AG09319 (cell line): ENCODE measurements at places on chromosomes 12 and 14.

DNA sequence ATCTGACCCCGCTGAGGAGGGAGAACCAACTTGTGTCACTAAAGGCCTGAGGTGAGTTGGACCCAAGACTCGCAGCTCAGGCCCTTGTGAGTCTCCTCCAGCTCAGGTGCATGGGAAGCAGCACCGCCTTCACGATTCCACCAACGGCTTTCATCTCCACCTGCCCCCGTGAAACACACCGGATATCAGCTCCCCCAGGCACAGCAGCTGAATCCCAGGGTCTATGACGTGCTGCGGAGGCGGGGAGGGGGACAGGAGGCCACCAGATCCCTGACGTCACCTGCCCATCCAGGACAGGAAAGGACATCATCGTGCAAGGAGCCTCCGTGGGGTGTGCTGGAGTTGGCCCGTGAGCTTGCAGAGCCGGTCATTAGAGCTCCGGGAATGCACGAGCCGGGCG is 18.5 kb upstream of the SFSWAP start:
- DNase-seq = no peak

DNA sequence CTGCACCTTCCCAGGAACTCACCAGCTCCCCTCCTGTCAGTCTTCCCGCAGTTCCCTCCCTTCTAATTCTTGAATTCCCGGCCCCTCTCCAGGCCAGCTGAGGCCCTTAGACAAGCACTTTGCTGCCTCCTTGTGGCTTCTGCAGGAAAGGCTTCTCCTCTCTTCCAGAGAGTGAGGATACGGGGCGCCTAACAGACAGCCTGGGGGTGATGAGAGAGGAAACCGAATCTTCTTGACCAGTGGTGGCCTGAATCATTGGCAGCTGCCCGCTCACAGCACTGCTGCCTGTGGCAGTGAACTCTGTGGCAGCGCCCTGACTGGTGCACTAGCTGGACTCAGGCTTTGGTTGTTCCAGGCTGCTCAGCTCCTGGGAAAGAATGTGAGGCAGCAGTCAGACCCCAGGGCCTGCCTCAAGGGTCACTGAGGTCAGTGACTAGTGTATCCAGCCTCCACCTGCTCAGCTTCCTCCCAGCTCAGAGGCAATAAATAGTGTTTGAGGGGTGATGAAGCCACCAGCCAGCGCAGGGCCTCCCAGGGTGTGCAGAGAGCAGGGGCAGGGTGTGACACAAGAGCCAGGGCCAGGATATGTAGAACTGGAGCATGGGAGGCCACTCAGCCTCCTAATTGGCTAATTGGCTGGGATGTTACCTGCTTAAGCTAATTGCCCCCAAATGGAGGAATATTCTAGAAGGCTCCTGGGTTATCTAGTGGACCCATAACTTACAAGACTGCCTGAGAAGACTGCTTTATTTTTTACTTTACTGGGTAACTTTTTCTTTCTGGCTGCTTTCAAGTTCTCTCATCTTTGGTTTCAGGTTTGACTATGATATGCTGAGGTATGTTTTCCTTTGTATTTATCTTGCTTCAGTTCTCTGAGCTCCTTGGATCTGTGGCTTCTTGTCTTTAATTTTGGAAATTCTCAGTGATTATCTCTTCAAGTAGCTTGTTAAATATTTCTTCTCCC is 12.9 kb upstream of the MCRS1 start:
- DNase-seq = peak; percentile 27

DNA sequence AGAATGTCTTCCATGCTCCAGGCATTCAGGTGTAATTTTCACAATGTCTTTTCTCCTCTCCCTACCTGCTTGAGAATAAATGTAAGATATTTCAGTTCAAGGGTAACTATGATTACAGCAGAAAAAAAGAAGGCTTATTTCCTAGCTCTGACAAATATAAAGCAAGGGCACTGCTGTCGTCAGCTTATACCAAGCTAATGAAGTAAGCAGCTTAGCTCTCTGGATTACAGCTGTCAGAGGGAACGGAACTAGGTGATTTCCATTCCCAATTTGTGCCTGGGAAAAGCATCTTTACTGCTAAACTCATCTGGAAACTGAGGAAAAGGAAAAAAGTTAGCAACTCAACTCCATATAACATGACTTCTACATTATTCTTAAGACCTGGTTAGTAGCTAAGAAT is 56.5 kb downstream of the ZFYVE26 start:
- no peak for DNase-seq

DNA sequence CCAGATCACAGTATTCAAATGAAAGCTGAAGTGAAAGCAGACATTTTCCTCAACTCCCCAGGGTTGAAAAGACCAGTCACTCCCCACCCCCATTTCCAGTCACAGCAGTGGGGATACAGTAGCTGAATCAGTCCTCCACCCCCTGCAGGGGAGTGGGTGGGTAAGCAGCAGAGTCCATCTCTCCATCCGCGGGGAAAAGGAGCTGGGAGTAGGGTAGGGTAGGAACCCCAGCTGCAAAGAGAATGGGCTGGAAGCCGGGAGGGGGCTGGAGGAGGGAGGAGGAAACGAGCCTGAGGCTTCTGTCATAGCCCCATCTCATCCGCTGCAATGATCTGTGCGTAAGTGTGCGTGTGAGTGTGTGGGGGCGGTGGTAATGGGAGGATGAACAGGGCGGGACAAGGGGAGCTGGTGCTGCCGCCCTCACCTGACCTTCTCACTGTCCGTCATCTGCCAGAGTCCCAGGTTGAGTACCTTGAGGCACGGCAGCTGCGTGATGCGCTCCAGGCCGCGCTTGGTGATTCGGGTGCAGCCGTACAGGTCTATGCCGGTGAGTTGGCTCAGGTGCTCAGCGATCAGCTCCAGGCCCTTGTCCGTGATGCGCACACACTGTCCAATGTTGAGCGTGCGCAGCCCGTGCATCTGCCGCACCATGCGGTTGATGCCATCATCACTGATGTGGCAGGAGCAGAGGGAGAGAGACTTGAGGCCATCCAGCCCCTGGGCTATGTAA is 1.8 kb downstream of the FBXL14 start:
- no peak for DNase-seq

DNA sequence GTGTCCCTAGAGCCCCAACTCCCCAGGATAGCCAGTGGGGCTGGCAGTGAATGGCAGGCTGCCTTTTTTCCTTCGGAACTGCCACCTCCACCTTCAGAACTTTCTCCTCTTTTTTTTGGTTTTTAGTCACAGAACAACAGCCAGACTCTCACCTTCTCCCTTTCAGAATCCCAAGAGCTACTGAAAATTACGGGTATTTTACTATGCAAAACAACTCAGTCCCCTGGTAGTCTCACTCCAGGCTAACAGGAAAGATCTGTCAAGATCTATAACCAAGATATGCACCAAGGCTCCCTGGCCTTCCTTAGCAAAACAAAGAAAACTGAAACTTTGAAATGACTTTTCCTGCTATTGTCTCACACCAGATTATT is 12.5 kb downstream of the PLEKHG6 start:
- no peak for DNase-seq

GRCh38 chr12:14558473-14558959 is 9.2 kb downstream of the PLBD1 start:
- no peak for DNase-seq

DNA sequence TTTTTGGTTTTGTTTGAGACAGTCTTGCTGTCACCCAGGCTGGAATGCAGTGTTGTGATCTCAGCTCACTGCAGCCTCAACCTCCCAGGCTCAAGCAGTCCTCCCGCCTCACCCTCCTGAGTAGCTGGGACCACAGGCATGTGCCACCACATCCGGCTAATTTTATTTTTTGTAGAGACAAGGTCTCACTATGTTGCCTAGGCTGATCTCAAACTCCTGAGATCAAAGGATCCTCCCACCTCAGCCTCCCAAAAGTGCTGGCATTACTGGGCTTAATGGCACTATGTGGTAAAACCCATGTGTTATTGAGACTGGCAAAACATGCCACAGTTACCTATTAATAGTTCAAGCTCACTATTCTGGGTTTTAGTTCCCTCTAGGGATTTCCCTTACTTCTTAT is 51.2 kb upstream of the KCNH3 start:
- DNase-seq = no peak

DNA sequence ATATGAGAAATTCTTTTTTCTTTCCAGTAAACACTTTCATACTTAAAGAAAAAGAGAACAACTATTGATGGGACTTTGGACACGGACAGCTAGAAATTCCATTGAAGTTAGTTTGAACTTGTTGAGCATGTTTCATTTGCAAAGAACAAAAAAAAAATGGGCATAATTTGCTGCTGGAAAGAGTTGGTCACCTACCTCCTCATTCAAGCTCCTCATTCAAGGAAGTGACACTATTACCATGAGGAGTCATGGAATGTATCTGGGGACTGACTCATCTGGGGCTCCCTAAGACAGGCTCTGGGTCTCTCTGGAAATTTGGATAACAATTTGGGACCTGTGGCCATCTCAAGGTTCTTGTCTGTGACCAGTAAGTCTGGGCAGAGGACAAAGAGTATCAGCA is 50.4 kb downstream of the KICS2 start:
- no peak for DNase-seq

DNA sequence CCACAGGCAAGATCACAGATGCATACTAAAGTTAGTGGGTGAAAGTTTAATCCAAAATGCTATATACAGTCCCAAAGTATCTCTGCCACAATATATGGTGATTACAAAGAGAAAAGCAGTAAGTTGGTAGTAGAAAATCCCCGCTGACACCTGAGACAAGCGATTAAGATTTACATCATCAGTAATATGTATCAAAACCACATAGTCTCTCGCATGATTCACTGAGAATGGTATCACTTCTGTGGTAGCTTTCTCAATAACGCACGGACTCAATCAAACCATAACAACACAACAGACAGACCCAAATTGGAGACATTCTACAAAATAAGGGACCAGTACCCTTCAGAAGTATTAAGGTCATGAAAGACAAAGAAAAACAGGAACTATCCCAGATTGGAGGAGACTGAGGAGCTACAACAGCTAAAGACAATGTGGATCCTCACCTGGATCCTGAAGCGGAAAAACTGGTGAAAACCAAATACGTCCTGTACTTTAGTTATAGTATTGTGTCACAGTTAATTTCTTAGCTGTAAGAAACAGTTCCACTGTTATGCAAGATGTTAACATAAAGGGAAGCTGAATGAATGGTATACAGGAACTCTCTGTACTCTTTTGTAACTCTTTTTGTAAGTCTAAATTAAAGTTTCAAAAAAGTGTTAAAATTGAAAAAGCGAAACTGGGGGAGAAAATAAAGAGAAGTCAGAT is 51.0 kb downstream of the SPTLC2 start:
- DNase-seq = no peak

- DNase-seq = peak; percentile 41
These were observed 99.6 kb downstream of the DYRK2 start for GRCh38 chr12:67747869-67748742.

- no peak for DNase-seq
These were observed 134.8 kb upstream of the FUT8 start for GRCh38 chr14:65277580-65278270.

DNA sequence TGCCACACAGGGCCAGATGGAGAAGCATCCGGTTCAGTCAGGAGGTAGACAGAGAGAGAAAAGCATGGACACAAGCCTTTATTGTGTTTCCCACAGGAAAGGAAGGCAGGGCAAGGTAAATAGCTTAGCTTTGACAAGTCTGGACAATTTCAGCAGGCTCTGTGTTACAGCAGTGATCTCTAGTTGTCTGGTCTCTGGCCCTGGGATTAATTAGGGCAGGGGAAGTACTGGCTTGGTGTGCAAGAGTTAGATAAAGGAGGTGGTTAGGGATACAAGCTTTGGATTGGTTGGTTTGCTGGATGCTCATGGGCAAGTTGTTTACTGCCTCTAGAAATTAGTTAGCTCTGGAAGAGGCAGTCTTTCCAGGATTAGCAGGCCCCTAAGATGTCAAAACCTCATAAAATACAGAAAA is 15.1 kb upstream of the NGDN start:
- no peak for DNase-seq

DNA sequence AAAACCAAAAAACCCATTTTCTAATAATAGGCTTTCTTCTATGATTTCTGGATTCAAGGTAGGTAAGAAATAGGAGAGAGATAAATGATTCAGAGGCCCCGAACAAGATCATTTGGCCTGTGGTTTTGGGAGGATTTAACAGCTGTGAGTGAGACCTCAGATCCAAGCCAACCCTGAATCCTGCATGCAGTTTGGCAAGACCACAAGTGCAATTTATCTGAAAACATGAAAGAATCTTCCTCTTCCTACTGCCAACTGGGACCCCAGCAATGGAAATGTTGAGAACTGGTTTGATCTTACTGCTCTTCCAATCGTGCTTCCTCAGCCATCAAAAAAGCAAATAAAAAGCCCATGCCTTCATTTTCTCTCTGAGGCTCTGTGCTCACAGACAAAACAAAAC is 519.7 kb upstream of the TBX3 start:
- DNase-seq = no peak

GRCh38 chr14:54947230-54947629 is 44.6 kb upstream of the GCH1 start:
- no peak for DNase-seq

GRCh38 chr12:65539023-65539422 is 260.5 kb downstream of the MSRB3 start:
- DNase-seq = no peak

GRCh38 chr14:85125291-85125670 is 404.7 kb upstream of the FLRT2 start:
- DNase-seq = no peak

DNA sequence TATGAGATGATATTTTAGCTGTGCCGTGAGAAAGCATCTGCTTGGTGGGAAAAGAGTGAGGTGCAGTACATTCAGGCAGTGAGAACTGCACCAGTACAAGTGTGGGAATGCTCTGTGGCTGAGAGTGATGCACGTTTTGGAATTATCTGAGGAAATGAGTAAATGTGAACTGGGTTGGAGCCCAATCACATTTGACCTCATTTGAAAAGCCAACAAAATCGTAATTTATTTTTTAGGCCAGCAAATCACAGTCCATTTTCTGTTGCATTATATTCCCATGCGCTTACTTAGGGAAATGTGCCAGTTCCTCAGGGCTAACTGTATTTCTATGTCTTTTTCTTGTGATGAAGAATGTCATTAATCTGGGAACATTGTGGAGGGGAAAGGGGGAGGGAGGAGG is 77.3 kb downstream of the SNAPC1 start:
- DNase-seq = no peak

DNA sequence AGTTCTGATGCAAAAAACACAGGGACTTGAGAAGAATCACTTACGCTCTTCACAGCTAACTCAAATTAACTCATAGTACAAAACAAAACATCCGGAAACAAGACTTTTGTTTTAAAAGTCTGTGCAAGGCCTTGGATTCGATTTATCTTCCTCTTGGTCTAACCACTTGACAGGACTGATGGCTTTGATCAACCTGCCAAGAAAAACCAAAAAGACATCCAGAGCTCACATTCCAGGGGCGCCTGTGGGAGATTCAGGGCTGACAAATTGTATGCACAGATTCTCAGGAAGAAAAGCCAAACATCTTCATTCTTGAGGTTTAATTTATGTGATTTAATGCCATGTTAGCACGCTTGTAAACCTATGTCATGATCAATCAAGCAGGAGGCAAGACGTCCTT is 129.1 kb upstream of the TMCC3 start:
- no peak for DNase-seq
